Stimulated activated CD4-positive, alpha-beta T cell treated with anti-CD3 and anti-CD28 coated beads, Interleukin-12 subunit alpha, Interleukin-12 subunit beta, amount 100 ng/mL, for 24 hours (primary cell): ENCODE measurements at places on chromosomes 6 and 20.

DNA sequence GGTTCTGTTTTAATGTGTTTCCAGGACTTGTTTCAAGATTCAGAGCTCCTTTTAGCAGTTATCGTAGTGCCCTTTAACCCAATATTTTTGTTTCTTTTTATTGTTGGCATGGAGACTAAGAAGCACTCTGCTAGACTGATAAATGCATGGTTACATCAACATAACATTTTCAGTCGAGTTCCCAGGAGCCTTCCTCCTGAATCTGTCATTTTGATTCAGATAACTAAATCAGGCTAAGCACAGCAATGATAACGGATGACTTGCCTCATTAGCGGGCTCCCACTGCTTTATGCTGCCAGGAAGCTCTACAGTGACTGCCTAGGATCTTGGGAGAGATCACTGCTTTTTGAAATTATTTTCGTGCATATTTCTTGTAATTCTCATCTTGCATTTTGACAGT is 772.8 kb upstream of the GJE1 start:
- DNase-seq = no peak

DNA sequence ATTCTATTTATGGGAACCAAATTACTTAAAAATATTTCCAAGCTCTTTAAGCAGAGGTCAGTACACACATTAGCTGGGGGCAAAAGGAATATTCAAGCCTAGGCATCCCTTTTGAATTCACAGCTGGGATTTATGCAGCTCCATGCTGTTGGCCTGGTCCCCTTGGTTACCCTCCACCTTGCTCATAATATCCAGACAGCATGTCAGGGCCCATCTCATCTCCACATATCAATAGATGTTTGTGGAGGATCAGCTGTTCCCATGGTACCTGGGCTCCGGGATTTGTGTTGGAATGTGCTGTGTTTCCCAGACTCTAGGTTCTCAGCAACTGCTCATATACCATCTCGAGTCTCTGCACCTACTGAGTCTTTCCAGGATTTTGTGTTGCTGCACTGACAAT is 534.8 kb downstream of the BMP2 start:
- no peak for DNase-seq

DNA sequence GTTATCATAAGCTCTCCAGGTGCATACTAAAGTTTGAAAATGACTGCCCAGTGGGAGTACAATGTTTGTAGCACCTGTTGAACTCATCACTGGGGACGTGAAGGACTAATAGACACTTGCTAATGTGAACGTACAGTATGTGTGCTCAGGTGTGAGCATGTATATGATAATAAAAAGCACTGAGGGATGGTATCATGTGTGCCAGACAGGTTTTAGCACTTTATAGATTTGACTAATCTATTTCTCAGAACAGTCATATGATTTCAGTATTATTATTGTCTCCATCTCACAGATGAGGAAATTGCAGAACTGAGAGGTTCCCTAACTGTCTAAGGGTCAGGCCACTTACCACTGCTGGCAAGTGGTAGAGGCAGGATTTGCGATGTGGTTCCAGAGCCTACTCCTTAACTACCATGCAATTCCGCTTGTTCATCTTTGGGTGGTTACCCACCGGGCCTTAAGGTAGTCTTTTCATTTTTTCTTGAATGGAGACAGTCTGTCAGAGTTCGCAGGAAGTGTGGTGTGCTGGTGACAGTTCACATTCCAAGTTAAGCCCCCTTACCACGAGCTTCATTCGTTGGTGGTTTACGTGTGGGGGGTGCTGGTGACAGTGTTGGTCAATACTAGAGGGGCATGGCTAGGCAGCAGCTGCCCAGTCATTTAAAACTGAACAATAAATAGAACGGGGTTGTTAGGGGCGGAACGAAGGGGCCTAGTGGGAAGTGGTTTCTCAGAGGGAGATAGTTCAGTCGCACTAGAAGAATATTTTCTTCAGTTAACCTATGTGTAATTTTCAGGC is 46.8 kb downstream of the RREB1 start:
- no peak for DNase-seq

- no peak for DNase-seq
Observed at GRCh38 chr20:25281541-25281991, 33.7 kb downstream of the PYGB start.

GRCh38 chr20:62739067-62739466 is 30.4 kb downstream of the NTSR1 start:
- DNase-seq = no peak

GRCh38 chr6:90110971-90111370 is 185.7 kb downstream of the BACH2 start:
- DNase-seq = peak; percentile 42

- DNase-seq = no peak
Observed at GRCh38 chr6:151136141-151136755, 103.5 kb upstream of the AKAP12 start.

DNA sequence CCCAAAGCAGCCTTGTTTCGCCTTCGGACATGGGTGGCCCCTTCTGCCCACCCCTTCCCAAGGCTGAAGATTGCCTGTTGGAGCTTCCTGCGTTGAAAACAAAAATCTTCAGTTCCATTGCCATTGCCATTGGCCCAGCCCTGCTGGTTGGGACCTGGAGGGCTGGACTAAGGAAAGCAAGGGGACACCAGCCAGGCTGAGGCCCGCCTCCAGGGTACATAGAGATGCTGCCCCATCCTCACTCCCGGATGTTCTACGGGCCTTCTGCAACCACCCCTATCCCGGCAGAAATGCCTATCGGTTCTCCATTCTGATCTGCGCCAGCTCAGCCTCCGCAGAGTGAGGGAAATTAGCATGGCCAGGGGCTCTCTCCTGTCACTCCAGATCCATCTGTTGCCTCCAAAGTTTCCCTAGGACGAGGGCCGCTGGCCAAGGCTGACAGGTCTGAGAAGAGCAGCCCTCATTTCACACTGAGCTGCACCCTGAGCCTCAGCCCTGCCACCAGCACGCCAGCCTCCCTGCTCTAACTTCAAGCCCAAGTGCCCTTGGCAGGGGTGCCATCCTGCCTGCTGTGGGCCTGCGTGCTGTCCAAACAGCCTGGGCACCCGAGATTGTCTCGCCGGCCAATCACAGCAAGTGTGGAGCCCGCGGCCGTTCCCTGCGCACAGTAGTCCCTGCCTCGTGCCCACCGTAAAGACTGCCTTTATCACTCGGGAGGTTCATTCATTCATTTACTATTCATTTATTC is 13.4 kb upstream of the STX16 start:
- DNase-seq = no peak

GRCh38 chr20:47453167-47453782 is 48.4 kb upstream of the NCOA3 start:
- DNase-seq = no peak

- DNase-seq = no peak
Observed at GRCh38 chr20:32522526-32522775, 62.7 kb downstream of the NOL4L start.

- DNase-seq = no peak
Observed at GRCh38 chr20:63356931-63357879, 3.9 kb downstream of the CHRNA4 start.
